Activated CD4-positive, alpha-beta T cell treated with anti-CD3 and anti-CD28 coated beads for 24 hours (primary cell): ENCODE measurements at places on chromosomes 2 and 18.
A peak's percentile ranks its signal among the peaks of the same experiment; 100 is the strongest.

DNA sequence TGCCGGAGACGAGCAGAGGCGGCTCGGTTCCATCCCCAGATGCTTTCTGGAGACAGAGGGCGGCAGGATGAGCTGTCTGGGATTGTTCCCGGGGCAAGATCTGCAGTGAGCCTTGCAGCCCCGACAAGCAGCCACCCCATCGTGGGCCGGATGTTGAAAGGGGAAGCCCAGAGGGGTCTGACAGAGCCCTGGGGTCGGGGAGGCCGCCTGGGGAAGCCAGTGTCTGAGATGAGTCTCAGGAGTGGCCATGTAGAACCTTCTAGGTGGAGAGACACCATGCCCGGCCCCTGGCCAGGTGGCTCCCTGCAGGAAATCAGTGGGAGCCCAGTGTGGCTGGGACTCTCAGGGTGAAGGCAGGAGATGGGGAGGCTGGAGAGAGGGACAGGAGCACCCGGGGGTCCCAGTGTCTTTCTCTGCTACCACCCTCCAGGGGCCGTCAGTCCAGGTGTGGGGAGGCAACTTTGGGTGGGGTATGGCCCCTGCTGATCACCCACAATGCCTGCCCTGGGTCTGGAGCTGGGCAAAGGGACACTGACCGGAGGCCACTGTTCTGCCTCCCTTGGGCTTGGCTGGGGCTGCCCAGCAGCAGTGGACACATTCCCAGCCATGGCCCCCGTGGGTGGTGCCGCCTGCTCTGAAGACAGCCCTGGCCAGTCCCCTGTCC is 128.3 kb upstream of the HS6ST1 start:
- DNase-seq = no peak

DNA sequence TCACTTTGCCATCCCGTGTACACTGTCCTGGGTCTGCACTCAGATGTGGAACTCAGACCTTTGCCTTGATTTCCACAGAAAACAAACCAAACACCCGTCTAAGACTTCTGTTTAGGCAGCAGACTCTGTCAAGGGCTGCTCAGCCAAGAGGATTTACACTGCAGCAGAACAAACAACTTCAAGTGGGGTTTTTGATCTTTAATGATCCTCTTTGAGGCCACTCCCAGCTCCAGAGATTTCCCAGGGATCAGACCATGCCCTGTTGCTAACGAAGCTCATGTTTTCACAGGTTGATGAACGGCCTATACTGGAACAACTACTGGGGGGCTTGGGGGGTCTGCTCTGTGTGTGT is 52.5 kb upstream of the LGALSL start:
- no peak for DNase-seq

GRCh38 chr2:72142570-72143440 is 4.9 kb downstream of the CYP26B1 start:
- DNase-seq = no peak

- DNase-seq = no peak
Measured at GRCh38 chr2:41967476-41968181, 80.2 kb upstream of the PKDCC start.

- DNase-seq = no peak
Measured at GRCh38 chr2:38500283-38500634, 102.5 kb downstream of the HNRNPLL start.

GRCh38 chr2:178628605-178629004 is 148.3 kb downstream of the PLEKHA3 start:
- DNase-seq = no peak

GRCh38 chr18:3983351-3983969 is 471.6 kb downstream of the DLGAP1 start:
- DNase-seq = no peak

DNA sequence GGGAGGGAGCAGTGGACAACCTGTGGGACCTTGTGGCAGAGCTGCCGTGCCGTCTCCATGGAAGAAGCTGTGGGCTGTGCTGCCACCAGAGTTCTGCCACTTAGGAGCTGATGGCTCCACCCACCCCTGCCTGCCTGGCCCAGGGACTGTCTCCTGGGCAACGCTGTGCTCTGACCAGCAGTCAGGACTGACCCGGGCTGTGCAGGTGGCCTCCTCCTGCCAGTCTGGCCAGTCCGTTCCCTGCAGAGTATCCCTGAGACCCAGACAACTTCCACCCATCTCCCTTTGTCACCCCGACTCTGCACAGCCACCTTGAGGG is 12.8 kb downstream of the ASIC4 start:
- DNase-seq = no peak

- no peak for DNase-seq
Measured at GRCh38 chr2:117603567-117603966, 210.9 kb upstream of the DDX18 start.

DNA sequence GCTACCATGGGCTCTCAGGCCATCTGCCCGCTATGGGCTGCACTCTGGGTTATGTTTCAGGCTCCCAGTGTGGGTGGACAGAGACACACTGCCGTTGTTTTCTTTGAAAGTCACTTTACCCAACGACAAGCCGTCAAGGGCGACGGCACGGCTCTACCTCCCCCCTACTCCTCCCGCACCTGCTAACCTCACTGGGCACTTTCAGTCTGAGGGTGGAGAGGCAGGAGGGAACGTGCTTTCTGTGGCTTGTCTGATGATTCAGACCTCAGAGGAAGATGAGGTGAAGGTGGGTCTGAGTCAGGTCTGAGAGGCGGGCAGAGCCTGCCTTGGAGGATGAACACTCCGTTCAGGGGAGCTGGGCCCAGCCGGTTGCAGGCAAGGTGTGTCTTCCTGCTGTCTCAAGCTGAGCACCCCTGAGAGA is 147.6 kb upstream of the HDAC4 start:
- peak; percentile 64 for DNase-seq

- DNase-seq = no peak
Measured at GRCh38 chr2:129605646-129606045, 373.8 kb upstream of the RAB6C start.

- DNase-seq = no peak
Measured at GRCh38 chr2:9191041-9191481, 15.6 kb upstream of the ASAP2 start.

GRCh38 chr2:36577884-36578283 is 20.1 kb downstream of the FEZ2 start:
- no peak for DNase-seq

- no peak for DNase-seq
Measured at GRCh38 chr2:37809931-37810570, 115.0 kb upstream of the RMDN2 start.

- DNase-seq = peak; percentile 76
Measured at GRCh38 chr2:135820003-135820618, 16.9 kb downstream of the LCT start.

DNA sequence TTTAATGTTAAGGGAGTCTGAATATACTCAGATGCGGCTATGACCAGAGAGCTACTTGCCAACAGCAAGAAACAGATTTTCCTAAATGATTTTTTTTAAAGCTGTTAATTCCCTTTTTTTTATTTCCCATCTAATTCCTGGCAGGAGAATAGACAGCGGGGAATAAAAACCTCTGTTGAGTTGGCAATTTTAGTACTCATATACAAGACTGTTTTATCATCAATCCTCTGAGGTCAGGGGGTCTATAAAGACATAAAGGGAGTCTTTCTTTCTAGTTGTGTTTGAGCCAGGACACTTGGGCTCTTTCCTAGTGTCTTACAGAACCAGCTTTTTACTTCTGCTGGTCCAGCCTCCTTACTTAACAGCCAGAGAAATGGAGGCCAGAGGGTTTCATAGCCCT is 29.4 kb downstream of the MAIP1 start:
- DNase-seq = no peak

GRCh38 chr2:25322312-25322711 is 19.4 kb downstream of the DNMT3A start:
- no peak for DNase-seq

DNA sequence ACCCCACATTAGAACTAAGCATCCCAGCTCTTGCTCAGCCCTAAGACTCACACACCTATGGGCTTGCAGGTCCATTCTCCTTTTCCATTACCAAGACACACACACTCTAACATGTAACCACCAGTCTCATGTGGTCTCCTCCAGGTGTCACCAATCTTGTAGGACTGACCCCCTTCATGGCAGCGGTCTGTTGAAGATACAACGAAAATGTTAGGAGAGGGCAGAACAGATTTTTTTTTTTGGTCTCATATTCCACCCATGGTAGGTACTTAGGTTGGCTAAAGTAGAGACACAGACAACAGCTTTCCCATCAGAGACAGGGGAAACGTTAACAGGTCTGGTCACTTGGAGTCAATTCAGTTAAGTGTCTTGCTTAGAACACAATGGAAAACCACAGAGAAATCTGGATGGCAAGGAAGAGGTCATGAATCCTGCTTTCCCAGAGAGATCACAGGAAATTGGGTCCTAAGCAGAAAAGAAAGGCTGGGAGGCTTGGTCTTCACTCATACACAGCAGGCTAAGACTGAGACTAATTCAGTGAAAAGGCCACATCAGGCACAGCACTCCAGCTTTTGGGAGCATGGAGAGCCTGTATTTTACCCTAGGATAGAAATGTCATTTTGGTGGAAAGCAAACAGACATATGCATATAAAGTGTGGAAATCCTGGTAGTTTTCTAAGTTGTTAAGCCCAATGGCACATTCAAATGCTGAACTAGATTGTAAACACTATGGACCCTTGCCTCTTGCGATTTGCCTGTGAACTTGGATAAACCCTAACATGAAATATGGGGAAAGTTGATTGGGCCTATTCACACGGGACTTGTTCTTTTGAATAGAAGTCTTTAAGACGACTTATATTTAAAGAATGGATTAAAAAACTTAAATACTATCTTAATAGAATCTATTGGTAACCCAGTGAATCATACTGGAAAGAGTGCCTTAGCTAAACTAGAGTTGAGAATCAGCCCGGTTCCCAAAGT is 3.8 kb downstream of the FN1 start:
- DNase-seq = no peak

GRCh38 chr2:228064796-228065315 is 116.6 kb downstream of the SPHKAP start:
- no peak for DNase-seq

DNA sequence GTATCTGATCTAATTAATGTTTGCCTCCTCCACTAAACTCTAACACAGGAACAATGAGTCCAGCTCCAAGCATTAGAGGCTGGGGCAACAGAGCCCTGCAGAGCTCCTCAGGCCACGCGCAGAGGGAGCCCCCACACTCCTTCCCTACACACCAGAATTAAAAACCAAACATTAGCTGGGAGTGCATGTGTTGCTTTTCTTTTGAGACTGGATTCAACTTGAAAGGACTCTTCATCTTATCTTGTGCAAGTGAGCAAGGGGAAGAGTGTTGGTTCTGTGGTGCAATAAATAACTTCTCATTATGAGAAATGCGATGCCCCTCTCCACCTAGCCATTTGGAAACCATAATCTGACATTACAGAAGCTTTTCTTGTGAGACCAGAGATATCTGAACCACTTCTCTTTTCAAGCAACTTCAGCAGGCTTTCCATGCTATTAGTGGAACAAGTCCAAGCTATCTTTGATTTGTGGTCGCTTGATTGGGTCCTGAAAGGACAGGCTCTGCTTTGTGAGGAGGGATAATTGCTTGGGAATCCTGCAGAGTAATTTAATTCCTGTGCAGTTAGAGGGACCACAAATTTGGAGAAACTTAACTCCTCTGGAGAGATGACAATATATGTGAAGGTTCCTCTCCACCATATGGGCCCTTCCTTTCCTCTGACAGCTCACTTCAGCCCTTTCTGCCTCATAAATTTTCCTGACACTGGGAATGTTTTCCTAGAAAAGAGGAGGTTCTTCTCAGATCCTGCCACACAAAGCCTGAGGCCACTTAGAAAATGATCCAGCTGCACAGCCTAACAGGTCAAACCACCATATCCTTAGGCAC is 112.5 kb downstream of the ATL2 start:
- no peak for DNase-seq

GRCh38 chr2:33583194-33583938 is 15.7 kb downstream of the FAM98A start:
- no peak for DNase-seq

GRCh38 chr2:97691166-97691565 is 21.7 kb downstream of the C2orf92 start:
- no peak for DNase-seq

DNA sequence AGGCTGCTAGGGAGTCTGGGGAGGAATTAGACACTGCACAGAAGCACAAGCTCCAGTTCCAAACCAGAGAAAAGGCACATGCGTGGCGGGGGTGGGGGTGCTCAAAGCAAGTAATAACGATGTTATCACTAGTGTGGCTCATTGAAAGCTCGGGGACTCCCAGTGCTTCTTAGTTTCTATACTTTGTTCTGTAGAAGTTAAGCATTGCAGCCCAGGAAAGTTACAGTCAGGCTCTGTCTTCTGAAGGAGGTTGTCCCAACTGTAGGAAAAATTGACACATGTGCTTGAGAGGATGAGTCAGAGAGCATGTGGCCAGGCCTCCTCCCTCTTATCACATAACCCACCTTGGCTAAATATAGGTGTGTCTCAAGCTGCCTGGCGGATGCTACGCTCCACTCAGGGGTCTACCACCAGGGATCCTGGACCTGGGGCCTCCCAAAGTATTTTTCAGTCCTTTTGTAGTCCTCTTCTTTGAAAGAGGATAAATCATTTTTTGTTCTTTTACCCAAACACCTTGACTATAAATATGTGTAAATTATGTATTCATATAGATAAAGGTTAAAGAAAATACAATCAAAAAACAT is 3.8 kb downstream of the GALNT5 start:
- peak; percentile 54 for DNase-seq

DNA sequence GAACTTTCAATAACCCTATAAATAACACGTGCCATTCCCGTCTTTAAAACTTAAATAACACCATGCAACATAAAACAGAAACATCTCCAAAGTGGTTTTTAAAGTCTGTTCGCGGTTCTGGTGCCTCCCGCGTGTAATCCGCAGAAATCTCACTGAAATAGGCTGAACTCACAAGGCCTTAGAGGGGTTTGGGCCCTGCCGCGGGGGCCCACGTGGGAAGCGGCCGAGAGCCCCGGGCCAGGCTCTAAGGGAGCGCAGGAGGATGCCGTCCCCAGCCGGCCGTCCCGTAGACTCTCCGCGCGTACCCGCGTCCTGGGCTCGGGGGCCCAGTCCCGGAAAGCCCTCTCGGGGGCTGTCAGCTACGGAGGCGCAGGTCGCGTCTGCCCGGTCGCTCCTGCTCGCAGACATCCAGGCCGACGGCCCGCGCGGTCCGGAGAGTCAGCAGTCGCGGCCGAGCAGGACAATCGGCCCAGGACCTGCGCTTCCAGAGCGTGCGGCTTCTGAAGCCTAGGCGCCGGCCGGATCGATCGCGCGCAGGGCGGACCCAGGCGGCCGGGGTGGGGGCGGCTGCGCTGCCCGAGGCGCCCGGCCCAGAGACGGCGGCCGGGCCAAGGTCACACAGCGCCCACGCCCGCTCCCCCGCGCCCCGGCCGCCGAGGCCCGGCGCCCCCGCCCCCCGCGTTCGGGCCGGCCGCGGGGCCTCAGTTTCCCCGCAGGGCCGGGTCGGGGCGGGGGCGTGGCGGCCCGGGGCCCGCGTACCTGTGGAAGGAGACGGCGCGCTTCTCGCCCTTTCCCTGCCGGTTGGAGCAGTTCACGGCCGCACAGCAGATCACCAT is 558 bp downstream of the THAP4 start:
- no peak for DNase-seq

GRCh38 chr2:233338046-233338445 is 16.2 kb upstream of the DGKD start:
- no peak for DNase-seq

- no peak for DNase-seq
Measured at GRCh38 chr2:46438794-46439193, 40.6 kb upstream of the TMEM247 start.

- no peak for DNase-seq
Measured at GRCh38 chr18:59180150-59180845, 39.7 kb upstream of the GRP start.
